Activated CD4-positive, alpha-beta T cell treated with anti-CD3 and anti-CD28 coated beads, Interleukin-2, amount 50 U/mL, for 48 hours (primary cell): ENCODE measurements at places on chromosomes 2 and 18.

DNA sequence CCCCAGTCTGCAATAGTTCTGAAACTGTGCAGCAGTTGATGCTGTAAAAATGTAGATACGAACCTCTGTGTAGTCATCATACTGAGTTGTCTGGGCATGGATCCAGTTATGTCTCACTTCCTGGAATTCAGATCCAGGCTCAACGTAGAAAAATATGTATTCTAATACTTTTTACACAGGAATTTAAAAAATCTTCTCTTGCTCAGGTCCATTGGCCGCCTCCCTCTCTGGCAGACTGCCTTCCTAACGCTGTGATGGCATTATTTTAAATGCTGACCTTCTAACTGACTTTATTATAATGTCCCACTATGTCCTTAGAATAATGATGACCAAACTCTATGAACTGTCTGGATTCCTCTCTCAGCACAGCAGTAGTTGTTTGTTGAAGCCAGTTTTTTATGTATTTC, 119.6 kb downstream of the FEZ2 start:
- no peak for DNase-seq

DNA sequence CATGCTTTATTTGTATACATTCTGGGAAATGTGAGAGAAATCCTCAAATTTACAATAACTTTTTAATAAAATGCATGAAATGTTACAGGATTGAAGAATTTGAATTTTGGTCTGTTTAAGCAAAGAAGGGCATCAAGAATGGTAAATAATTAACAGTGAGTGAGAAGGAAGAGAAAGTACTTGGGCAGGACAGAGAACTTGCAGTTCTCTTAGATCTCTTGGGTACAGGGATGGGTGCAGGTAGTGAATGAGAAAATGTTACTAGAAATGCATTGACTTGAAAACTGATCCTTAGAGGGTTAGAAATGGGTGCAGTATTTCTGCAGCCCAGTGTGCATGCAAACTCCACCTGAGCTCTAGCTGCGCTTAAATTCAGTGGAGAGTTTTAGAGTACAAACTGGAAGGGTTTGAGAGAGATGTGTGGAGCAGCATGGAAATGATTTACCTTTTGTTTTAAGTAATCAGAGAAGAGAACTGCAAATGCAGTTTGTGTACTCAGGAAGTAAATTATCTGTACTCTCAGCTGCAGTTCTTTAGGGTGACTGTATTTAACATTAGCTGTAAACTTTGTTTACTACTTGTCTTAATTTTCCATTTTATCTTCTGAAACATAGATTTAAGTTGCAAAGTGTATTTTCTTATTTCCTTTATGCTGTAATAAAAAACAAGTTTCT, 51.0 kb upstream of the RAB27B start:
- no peak for DNase-seq

GRCh38 chr2:197852108-197852507, 47.7 kb downstream of the PLCL1 start:
- DNase-seq = no peak

GRCh38 chr2:242098445-242099128, 229.1 kb downstream of the RTP5 start:
- no peak for DNase-seq

DNA sequence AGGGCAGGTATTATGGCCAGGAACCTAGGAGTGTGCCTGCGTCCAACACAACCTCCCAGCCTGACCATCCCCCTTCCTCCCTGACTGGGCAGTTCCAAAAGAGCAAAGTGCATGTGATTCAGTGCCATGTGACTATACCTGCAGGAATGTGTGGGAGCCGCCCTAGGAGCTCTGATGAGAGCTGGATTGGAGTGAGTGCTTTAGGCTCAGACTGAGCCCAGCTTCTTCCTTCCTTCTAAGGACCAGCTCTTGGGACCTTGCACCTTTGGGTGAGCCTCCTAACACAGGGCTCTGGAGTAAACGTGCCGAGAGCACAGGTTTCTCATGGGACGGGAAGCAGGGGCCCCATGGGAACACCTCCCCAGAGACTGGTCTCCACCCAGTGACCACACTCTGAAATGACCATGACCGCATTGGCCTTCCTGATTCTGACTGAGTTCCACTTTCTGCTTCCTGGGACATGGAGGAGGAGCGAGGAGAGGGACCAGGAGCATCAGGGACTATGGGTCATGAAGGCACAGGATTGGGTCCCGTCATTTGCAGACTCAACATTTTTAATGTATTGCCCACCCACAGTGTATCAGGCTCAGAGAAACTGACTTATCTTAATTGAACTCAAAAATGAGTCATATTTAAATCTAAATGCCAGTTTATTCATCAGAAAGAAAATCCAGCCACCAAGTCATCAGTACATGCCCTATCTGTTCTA, 87.8 kb upstream of the BCL2L11 start:
- DNase-seq = no peak
